GM20000 (cell line): ENCODE measurements at places on chromosomes 16 and 17.

DNA sequence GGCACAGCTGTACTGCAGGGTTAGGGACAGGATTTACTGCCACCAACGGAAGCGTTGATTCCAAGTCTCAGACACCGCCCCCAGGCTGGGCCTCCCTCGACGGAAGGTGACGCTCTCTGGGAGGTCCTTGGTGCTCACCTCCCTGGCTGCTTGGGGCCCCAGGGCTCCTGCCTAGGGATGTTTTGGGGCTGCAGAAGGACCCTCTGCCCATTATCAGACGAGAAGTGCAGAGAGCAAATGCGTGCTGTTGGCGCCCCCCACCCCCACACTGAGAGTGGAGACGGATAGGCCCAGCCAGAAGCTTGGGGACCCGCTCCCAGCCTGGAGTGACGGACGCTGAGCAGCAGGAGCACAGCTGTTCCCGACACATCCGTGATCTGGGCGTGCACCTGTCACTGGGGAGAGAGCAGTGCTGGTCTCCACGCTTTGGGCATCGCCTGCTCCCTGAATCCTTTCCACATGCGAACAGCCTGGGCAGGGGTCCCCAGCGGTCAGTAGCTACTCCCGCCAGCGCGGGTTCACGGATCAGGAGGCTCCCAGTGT, 5.1 kb upstream of the SOX8 start:
- no peak for DNase-seq

GRCh38 chr16:57998486-57998885, 2.0 kb downstream of the ZNF319 start:
- DNase-seq, result no peak

GRCh38 chr17:11589716-11590115, 8.6 kb upstream of the DNAH9 start:
- DNase-seq, result no peak

GRCh38 chr16:11403920-11404319, 58.7 kb downstream of the RMI2 start:
- DNase-seq, result no peak

DNA sequence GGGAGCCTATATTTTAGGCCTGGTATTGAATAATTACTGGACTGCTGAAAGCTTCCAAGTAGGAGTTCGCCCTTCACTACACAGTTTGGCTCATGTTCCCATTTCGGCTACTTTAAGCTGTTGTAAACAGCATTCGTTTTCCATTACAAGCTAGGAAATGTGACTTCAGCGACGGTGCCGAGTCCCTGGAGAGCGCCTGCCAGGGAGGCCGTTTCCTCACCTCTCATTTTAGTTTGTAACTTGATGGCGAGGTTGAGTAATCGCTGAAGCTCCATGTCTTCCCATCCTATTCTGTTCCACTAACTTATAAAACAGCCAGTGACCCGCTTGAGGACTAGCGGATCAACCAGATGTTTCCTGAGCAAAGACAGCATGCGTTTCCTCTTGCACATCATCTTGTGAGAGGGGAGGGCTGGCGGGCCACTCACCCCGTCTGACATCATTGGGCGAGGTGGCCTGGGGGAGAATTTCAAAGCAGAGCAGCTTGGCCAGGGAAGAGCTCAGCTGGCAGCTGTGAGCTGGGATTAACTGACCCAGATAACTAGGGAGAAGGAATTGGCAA, 32.9 kb downstream of the PCTP start:
- no peak for DNase-seq

DNA sequence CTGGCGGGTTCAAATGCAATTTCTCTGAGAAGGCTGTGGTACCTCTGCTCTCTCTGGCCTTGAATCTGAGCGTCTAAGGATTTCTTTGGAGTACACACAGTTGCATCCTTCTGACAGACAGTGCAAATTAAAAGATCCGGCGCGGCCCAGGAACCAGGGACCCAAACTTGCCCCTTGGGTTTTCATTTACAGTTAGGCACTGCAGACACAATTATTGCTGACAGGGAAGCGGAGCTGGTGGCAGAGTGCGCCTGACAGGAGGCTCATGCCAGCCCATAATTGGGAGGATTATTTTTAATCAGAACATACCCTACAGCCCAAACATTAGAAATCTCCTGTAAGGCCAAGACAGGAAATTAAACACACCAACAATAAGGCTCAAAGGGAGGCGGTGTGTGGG, 1023.4 kb upstream of the RBFOX1 start:
- no peak for DNase-seq

GRCh38 chr16:75376475-75377161, 56.7 kb downstream of the CFDP1 start:
- no peak for DNase-seq

DNA sequence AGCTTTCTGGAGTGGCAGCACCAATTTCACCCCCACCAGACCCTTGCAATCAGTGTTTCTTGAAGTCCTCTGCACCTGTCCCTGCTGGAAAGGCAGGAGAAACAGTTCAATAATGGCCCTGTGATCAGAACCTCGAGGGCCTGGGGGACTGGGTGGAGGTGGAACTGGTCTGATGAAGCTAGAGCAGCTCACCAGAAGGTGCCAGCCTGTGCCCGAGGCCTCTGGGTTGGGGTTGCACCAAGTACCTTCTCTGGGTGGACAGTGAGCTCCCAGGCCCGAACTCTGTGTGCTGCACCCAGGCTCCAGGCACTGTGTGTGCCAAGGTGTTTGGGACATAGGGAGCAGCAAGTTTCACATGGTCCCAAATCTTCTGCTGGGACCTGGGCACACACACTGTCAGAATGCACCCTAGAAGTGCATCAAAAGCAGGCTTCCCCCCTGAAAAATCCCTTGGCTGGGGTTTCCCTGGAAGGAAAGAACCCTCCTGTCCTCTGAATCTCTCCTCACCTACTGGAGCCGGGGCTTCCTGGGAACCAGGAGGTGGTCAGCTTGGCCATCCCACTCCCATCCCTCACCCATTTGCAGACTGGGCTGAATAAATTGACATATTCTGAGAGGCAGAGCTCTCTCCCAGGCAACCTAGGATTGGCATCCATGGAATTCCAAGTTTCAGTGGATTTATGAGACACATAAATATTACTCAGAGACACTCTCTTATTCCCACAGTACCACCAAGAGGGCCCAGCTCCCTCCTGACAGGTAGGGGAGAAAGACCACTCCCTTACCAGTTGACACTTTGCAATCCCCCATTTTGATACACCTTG, 17.4 kb downstream of the CD300LG start:
- DNase-seq, result no peak

DNA sequence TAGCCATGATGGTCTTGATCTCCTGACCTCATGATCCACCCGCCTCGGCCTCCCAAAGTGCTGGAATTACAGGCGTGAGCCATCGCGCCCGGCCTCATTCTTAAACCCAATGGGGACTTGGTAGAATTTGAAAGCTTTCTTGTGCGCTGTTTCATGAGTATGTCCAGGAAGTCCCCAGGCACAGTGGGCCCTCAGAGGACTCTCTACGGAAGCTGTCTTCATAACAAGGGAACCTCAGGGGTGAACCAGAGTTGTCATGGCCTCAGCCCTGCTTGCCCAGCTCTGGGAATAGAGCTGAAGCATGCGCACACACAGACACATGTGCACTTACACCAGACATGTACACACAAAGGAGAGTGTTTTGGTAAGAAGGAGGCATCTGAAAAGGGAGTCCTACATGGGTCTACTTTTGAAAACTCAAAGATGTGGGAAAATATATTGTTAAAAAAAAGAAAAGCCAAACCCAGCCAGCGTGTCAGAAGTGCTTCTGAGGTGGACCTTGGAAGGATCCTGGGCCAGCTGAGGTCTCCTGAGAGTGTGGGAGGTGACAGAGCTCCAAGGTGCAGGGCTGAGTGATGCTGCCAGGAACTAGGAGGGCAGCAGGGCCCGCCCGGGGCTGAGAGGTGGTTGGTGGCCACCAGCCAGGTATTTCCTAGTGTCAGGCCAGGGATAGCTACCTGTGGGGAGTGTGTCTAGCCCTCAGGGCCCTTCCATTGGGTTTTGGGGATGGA, 54.6 kb downstream of the EPN2 start:
- DNase-seq, result no peak

DNA sequence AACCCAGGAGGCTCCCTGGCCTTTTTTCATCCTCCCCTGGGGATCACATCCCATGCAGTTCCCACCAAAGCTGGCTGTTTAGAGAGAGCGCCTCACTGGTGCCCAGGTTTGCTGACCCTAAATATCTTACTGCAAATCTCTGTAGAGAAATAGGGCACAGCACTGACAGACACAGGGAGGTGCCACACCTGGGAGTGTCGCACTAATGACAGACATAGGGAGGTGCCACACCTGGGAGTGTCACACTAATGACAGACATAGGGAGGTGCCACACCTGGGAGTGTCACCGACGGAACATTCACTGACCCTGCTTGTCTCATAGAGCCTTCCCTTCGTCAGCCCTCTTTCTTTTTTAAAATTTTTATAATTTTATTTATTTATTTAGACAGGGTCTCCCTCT, 25.6 kb downstream of the UNK start:
- no peak for DNase-seq

- DNase-seq, result no peak
Measured at GRCh38 chr17:44828919-44829522, 1.1 kb downstream of the GJC1 start.

DNA sequence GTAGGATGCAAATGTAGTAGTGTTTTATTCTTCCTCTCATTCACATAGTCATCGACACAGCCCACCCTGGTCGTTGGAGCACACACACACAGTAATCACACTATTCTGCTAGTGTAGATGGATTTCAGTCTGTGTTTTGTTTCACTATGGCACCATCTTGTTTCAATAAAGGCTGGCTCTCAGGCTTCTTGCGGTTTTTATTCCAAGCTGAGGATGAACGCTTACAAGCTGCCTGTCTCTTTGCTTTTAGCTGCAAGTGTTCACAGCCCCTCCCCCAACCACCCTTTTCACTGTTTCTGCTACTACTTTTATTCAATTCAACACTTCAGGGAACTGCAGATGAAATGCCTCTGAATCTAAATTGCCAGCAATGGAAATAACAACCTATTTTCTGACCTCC, 140.9 kb upstream of the PMFBP1 start:
- DNase-seq, result no peak

GRCh38 chr17:74379495-74380085, 12.3 kb downstream of the GPR142 start:
- DNase-seq, result peak; percentile 89

- no peak for DNase-seq
Measured at GRCh38 chr17:15946611-15947120, 1.7 kb downstream of the ADORA2B start.

GRCh38 chr17:81825841-81826466, 7.1 kb downstream of the MCRIP1 start:
- DNase-seq, result no peak

GRCh38 chr16:50657241-50657640, 23.9 kb downstream of the SNX20 start:
- no peak for DNase-seq

DNA sequence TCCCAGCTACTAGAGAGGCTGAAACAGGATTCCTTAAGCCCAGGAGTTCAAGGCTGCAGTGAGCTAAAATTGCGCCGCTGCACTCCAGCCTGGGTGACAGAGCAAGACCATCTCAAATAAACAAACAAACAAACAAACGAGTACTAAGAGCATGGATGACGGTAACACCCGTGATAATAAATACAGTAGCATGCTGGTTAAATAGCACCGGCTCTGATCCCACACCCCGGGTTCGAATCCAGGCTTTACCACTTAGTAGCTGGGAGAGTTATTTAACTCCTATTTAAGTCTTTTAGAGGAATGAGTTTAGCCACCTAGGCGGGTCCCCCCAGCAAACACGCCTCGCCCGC, 301 bp upstream of the METTL22 start:
- no peak for DNase-seq

DNA sequence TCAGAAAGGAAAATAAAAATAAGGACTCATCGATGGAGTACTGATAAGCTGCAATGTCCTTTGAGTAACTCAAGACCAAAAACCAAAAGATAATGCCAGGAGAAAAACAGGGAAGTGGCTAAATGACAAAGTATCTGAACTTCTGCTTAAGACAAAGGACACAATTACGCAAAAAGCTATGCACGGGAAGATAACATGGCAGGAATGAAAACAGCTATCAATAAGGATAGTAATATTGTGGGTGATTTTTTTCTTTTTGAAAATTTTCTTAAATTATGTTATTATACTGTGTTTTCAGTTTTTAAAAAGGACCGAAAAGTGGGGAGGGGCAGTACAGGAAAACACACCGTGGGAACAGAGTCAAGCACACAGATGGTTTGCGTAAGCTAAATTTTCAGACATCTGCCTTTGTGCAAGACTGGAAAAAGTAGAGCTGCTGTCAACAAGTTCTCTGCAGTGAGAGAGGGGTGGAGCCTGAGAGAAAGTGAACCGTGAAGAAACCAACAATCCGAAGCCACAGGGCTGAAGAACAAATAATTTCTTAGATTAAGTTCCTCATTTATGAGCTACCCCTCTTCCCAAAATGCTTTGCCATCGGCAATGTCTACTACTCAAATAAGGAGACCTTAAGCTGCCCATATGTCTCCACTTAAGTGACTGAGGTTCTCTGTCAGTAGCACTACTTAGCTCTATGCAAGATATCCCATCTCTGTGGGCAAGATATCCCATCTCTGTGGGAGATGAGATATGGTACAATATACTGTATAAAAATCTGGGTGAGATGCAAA, 99.9 kb upstream of the CORO6 start:
- DNase-seq, result peak; percentile 73

GRCh38 chr16:89557690-89558490, 2.6 kb upstream of the RPL13 start:
- DNase-seq, result no peak

DNA sequence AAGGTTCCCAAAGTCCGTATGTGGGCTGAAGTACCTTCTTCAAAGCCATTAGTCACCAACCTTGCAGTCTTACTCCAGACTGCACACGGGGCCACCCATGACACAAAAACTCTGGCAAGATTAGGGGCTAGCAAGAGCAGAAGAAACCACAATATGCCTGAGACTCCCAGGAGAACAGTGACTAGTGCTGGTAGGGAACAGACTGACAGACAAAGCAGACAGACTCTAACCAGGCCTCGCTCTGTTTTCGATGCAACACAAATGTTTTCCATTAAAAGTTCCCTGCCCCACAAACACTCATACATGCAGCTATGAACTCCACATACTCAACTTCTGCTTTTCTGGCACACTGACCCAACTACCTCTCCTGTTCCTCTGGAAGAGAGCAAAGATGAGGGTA, 102.2 kb downstream of the HIC1 start:
- no peak for DNase-seq

- DNase-seq, result no peak
Measured at GRCh38 chr16:85908889-85909589, 10.1 kb downstream of the IRF8 start.

- DNase-seq, result no peak
Measured at GRCh38 chr17:82890339-82890730, 50.5 kb upstream of the ZNF750 start.

DNA sequence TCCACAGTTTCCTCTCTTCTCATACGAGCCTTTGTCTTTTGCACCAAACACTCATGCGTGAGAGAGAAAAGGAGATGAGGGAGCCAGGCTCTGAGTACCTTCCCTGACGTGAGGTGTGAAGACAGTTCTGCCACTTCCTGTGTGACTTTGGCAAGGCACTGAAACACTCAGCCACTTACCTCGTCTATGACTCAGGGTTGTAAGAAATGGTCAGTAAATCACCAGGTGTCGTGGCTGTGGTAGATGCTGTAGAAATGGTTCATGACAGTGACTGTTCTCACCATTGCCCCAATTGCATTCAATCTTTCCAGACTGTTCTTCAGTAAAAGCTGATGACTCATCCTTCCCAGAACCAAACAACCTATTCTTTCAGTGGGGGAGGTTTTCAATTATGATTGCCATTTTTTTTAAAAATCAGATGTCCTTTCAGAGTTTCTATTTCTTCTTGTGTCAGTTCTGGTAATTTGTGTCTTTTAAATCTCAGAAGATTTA, 49.2 kb upstream of the CBFA2T3 start:
- DNase-seq, result peak; percentile 52

GRCh38 chr17:27577884-27578717, 52.9 kb upstream of the LGALS9 start:
- DNase-seq, result peak; percentile 29
